ENCODE measurements at places on chromosomes 1 and 21. TPM values are rescaled to one million over a fixed set of nuclear protein-coding genes. Genes with fewer than 3 reads are reported as not detected.
A peak's percentile ranks its signal among the peaks of the same experiment; 100 is the strongest.

IL10 gene
- total RNA-seq = 0.16 TPM

DNA sequence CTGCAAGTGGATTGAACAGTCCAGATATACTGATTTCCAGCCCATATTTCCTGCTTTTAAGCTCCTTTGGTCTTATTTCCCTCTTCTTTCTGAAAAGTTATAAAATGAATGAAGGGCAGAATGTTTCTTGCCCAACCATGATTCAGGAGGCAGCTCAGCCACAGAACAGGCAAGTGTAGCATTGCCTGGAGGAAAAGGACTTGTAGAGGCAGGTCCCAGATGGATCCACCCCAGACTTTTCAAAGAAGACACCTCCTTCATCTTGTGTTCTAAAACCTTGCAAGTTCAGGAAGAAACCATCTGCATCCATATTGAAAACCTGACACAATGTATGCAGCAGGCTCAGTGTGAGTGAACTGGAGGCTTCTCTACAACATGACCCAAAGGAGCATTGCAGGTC lies at the start of gene CLCA2:
Gene CLCA2, plus strand, starts transcription at position 299 of the 400 bp plus-strand sequence. Its CDS starts 77 bp downstream, at position 376.
- DNase-seq = no peak

- DNase-seq = no peak
Measured at GRCh38 chr1:182754087-182754486, 35.5 kb upstream of the NPL start.

GRCh38 chr1:155979597-155980343 lies 1.4 kb upstream of the ARHGEF2 start:
- DNase-seq = no peak

PRAMEF11 gene
- not detected for total RNA-seq

DNA sequence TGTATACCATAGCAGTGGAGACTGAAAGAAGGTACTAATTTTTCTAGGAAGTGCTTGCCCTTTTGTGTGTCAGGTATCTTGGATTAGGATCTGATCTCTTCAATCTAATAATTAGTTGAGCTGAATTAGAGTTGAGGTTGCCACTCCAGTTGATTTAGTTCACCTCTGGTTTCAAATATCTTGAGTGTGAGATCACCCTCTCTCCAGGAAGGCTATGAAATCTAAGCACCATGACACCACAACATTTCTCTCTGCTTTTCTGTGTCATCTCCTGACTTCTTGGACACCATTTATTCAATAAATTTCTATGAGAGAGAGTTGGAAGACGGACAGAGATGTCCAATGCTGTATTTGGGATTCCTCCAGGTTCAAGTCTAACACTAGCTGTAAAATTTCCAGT lies 212.8 kb downstream of the DYRK1A start:
- no peak for DNase-seq

FCRL2 gene
- not detected for total RNA-seq

GRCh38 chr1:7232441-7233236 lies 447.4 kb downstream of the CAMTA1 start:
- DNase-seq = no peak

GRCh38 chr1:26010825-26011224 lies 10.8 kb upstream of the EXTL1 start:
- no peak for DNase-seq

- no peak for DNase-seq
Measured at GRCh38 chr1:160399544-160400222, 681 bp upstream of the VANGL2 start.

- DNase-seq = no peak
Measured at GRCh38 chr1:11682287-11682771, 1.4 kb upstream of the MAD2L2 start.

- no peak for DNase-seq
Measured at GRCh38 chr21:27739187-27739586, 772.3 kb upstream of the ADAMTS5 start.

GRCh38 chr1:100404821-100405220 lies 52.5 kb downstream of the CDC14A start:
- DNase-seq = no peak

COL16A1 gene
- 2.6 TPM for total RNA-seq

VCAM1 gene
- 0.03 TPM for total RNA-seq

ADAMTS5 gene
- 12.3 TPM for total RNA-seq

DNA sequence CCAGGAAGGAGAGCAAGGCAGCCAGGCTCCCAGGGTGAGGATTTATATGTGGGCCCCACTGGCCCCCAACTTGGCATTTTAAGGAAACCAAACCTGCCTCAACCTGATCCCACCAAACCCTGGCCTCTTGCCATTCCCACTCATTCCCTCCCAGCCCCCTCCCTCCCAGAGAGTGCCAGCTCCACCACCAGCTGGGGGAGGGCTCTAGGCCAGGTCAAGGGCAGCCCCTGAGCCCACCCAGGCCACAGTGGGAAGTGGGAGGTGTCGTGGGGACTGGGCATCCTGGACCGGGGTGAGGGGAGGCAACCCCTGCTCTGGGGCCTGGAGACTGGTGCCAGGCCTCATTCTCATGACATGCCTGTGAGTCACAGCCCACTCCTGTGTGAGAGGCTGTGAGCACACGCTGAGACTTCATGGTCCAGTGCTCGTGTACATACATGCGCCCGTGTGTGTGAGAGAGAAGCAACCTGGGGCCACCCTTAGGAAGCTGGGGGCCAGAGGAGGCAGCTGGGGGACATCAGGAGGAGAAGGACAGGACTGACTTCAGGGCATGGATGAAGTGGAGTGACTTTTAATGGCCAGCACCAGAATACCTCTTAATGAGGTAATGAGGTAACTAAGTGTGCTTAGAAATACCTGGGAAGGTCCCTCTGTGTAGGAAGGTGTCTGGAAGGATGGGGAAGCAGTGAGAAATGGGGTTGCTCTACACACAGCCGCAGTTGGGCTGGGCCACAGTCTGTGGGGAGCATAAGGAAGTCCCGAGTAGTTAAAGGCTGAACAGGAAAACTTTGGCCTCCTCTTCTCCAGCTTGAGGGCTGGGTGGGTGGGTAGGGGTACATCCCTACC lies at the start of gene S100A2:
Gene S100A2, minus strand, starts transcription at position 316 of the 846 bp plus-strand sequence. CDS start 1,967 bp downstream, outside the sequence.
- peak; percentile 68 for DNase-seq

DNA sequence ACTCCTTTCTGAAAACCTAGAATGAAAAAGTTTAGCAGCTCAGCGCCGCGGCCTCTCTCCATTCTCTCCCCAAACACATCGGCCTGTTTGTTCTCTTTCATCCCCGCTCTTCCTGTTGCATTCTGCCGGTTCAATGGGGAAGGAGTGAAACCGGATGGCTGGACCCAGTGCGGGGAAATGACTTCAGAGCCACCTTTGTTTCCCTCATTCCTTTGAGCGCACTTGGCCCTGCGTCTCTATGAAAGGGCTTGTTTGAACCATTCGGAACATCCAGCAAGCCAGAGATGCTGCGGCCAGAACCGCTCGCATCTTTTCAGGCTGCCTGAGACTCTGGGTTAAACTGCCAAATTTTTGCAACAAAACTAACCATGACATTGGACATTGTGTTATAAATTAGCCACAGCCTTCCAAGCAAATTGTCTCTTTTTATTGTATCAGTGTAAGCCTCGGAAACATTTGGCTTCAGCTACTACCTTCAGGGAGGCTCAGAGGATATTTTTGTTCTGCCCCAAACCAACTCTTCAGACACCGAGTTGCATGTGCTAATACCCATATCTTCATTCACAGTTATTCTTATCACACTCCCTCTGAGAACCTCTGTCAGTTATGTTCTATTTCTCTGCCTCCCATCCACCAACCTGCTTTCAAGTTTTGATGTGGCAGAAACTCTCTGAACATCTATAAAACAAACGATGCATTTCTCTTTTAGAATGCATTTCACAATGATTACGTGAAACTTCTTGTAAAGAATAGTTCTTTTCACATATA lies 5.1 kb upstream of the OLIG1 start:
- no peak for DNase-seq

DNA sequence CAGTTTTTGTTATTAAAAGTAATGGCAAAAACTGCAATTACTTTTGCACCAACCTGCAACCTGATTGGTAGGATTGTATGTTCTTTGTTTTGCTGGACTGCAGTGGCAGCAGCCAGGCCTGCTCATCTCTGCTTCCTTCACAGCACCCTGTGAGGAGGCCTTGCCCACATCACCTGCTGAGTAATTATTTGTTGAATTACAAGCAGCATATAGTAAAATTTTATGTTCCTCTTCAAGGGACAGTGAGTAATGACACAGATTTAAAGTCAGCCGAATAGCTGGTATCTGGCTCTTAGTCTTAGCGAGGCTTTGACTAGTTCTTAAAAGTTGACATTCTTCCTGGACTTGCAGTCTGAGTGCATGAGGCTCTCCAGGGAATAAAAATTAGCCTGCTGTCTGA lies 435.1 kb downstream of the PRDM2 start:
- no peak for DNase-seq

DNA sequence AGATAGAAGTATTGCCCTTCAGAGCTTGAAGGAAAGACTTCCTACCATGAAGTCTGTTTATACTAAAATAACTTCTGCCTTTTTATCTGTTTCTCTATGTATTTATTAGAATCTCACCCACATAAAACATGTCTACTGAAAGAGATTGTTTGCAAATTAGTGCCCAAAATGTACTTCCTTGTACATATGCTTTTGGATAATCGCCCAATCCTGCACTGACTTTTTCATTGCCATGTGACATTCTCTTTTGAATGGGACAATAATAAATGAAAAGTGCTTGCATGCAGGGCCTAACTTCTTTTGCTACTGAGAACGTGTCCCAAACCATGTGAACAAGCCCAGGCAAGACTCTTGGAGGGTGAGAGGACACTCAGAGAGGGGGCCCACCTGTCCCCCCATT lies 711.6 kb upstream of the ADAMTS5 start:
- DNase-seq = no peak

GRCh38 chr1:163444665-163445064 lies 122.9 kb downstream of the NUF2 start:
- DNase-seq = no peak

DNA sequence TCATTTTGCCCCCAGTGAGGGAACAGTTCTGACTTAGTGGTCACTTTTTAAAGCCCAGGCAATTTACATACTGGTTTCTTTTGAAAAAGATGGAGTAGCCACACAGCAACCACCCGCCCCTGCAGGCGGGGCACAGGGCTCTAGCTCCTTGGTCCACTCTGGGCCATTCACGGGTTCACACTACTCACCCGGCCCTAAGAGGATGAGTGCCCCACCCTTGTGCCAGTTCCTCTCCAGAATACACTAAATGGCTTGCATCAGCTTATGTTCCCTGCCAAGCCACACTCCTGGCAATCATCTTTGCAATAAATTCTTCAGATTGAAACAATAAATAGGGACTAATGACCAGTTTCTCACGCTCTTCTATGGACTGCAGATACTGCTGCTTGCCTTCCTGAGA lies 15.7 kb upstream of the ATP13A2 start:
- no peak for DNase-seq

- peak; percentile 43 for DNase-seq
Measured at GRCh38 chr1:51636764-51637522, 20.1 kb downstream of the OSBPL9 start.

Data from SJCRH30 (cell line).